ENCODE measurements at places on chromosomes 13 and 19.
A peak's percentile ranks its signal among the peaks of the same experiment; 100 is the strongest.

DNA sequence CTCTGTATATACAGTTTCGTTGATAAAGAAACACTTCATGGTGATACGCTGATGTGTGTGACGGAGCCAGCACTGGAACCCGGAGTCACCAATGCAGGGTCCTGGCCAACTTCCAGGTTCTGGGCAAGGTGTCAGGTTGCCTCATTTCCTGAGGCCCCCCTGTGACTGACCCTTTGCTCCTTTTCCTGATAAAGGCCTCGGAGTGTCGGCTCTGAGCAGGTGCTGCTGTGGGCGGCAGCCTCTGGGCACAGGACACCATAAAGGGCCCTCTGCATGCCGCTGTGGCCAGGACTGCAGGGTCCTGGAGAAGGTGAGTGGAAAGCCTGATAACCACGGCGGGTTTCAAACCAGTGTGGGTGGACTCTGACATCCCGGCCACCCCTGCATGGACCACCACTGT lies 17.3 kb upstream of the MYDGF start:
- no peak for DNase-seq

DNA sequence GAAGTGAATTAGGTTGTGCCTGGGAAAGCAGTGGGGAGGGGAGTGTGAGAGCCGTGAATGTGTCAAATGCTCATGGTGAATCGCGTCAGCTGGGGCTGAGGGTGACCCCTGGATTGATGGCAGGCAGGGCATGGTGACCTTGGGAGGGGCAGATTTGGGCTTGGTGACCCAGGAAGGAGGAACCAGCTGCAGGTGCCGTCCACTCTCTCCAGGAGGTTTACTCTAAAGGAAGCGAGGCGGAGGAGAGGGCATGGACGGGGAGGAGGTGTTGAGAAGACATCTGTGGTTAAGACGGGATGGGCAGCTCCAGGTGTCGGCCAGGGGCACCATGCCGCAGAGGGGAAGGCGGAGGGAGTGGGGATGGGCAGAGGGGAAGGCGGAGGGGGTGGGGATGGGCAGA lies 28.7 kb downstream of the TMEM255B start:
- DNase-seq, result no peak

DNA sequence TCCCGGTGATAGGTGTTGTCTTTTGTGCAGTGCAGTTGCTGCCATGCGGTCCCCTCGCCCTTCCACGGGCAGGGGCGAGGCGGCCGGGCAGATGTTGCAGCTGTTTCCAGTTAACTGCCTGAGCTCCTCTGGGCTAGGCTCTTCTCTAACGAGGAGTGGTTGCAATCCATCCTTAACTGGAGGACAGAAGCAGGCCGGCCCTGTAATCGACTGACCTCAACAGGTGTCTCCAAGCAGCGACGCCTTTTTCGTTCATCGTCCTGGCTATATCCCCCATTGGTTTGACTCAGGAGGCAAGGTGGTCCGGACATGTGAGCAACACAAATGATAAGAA lies 1.9 kb upstream of the TSC22D1 start:
- no peak for DNase-seq

DNA sequence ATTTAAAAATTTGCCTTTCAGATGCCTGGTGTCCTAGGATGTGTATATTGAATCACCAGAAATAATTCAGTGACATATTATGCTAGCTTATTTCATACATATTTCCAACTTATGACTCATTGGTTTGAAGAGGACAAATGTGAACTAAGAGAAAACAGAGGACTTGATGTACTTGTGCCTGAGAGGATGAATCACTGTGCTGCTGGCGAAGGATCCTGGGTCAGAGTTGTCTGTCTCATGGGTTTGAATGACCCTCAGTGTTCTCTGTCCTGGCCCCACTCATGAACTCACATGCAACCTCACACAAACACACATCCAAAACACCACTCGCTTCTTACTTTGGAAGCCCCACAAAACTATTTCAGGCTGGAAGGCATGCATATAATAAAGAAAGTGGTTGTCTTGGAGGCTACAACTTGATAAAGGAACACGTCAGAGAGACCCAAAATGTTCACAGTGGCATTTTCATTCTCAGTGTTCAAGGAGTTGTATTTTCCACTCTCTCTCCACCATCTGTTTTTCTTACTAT lies 129.0 kb upstream of the SPRY2 start:
- DNase-seq, result no peak

- no peak for DNase-seq
These were observed 2.2 kb downstream of the ANKRD10 start for GRCh38 chr13:110912651-110913051.

DNA sequence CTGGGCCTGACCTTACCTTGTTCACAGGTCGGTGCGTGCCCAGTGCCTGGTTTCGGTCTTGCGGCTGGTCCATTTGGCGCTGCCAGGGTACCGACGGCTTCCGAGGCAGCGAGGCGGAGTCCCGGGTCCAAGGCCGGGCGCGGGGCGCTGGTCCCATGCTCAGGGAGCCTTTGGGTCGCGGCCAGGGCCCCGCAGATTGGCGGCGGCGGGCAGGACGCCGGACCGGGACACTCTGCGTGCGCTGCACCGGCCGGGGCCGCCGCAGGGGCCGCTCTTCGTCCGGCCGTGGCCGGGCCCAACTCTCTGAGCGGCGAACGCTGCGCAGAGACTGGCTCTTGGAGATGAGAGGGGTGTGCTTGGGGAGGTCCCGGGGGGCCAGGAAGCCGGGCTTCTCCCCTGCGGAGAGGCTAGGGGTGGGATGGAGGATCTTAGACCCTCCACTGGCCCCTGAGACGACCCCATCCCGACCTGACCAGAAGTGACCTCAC lies 3.4 kb upstream of the WIZ start:
- no peak for DNase-seq

- DNase-seq, result no peak
These were observed 154.8 kb downstream of the ABCC4 start for GRCh38 chr13:95146486-95146885.

DNA sequence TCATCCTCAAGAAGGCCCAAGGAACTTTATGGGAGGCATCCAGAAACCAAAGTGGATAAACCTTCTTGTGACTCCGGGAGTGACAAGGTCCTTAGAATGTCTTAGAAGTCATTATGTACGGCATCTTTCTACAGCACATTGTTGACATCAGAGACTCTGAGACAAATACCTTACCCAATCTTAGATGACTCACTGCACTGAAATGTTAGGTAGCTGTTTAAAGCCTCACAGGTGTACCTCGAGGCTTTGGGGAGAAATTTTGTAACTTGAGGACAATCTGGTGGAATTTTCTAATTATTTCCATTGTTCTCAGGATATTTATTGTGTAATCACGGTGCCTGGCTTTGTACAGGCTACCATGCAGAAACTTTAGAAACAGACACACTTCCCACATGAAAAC lies 14.8 kb upstream of the LGALS13 start:
- no peak for DNase-seq

DNA sequence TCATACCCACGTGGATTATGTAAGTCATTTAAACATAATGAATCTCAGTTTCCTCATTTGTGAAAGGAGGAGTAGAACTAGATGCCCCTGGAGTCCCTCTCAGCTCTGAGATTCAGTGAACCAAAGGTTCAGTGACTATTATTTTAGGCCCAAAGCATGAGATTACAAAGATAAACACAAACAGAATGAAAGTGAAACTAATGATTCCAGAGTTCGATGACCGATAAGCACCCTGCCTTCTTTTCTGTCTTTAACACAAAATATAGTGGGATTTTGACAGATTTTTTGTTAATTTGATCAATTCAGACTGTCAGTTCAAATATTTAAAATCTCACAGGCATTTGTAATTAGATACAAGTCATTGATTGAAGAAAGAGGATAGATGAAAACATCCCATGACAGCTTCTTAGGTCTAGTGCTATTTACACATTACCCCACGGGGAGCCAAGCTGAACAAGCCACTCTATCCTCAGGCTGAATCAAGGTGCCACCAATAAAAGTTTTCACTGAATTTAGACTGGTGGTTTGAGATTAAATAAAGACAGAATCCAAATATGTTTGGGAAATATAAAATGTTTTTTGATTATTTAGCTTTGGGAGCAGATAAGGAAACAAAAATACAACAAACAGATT lies 64.6 kb upstream of the RAP2A start:
- no peak for DNase-seq

GRCh38 chr19:1713170-1713569 lies 40.1 kb upstream of the ONECUT3 start:
- DNase-seq, result no peak

DNA sequence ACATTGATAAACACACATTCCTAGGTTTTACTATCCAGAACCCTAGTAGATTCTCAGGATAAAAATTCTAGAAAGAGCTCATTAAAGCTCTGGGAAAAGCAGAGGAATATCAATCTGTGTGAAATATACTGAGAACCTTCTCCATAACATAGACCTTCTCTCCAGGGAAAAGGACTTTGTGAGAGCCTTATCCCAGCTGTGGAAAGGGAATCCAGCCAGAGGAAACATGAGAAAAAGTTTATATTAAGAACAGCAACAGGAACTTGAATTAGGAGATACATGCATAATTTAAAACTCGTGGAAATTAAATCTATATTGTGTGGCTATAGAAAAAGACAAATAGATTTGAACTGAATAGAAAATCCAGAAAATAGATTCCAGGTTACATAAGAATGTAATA lies 1639.9 kb downstream of the EFNB2 start:
- DNase-seq, result no peak

GRCh38 chr19:11848594-11849469 lies at the start of gene ZNF439:
Gene ZNF439 (plus strand): TSS chr19:11848726. CDS start chr19:11848868, 142 bp downstream.
- no peak for DNase-seq

GRCh38 chr13:80348750-80349149 lies 7.8 kb upstream of the SPRY2 start:
- DNase-seq, result no peak

- no peak for DNase-seq
These were observed 58.3 kb downstream of the FAM124A start for GRCh38 chr13:51280379-51280940.

- DNase-seq, result peak; percentile 33
These were observed 8.1 kb downstream of the PTGIR start for GRCh38 chr19:46616631-46617322.

DNA sequence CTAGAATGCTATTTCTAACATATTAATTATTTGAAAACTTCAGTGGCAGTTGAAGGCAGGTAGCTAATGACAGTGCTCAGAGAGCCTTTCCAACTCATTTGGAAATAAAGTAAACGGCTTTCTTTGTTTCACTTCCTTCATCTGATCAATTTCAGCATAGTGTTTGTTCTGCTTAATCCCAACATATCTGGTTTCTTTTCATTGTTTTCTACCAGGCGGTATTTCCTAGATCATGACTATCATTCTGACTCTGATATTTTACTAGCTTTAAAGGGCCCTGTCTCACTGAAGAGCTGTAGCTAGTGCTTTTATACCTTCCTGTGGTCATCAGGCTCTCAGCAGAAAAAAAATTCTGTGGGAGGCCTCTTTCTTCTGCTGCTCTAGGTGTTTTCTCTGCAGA lies 178.6 kb downstream of the RBM26 start:
- DNase-seq, result no peak

DNA sequence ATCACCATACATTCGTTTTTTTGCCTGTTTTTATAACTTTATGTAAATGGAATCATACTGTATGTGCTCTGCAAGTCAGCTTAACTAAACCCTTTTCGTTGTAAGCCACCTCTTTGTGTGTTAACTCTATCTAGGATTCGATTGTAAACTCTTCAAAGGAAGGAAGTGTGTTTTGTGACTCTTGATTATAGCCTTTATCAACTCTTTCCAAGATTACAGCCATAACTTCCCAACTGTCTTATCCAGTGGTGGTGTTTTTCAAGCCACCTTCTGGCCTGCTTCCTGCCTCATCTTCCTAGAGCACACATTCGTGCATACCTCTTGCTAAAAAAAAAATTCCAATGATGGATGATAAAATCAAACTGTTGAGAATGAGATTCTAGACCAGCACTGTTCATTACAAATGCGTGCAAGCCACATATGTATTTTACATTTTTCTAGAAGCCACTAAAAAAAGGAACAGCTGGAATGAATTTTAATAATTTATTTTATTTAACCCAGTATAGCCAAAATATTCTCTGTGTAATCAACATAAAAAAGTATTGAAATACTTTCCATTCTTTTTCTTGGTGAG lies 12.0 kb upstream of the FBXL3 start:
- DNase-seq, result no peak

DNA sequence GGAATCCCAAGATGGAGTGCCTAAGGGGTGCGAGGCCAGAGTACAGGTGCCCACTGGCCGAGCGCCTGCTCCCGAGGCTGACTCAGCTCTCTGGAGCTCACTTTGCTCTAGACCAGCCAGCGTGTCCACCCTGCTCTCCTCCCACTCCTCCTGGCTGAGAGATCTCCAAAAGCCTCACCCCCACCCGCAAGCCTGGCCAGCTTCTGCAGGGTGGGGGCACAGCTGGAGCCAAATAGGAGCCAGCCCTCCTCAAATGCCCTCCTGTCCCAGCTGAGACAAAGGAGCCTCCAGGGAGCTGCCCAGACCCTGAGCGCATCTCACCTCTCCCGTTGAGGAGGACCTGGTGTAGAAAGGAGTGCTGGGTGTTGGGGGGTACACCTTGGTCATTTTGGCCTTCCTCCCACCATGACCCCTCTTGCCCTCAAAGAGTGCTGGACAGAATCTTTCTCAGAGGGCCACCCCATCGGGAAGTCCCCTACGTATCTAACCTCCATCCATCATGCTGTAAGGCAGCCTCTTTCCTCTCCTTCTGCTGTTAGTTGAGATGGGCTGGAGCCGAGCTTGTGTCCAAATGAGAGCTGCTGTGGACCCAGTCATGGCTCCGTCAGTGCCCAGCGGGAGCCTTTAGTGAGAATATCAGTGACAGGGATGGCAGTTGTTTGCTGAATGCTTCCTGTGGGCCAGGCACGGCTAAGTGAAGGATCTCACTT lies 123.9 kb upstream of the VSTM2B start:
- DNase-seq, result no peak

- no peak for DNase-seq
These were observed 16.8 kb upstream of the TM9SF2 start for GRCh38 chr13:99484473-99484872.

DNA sequence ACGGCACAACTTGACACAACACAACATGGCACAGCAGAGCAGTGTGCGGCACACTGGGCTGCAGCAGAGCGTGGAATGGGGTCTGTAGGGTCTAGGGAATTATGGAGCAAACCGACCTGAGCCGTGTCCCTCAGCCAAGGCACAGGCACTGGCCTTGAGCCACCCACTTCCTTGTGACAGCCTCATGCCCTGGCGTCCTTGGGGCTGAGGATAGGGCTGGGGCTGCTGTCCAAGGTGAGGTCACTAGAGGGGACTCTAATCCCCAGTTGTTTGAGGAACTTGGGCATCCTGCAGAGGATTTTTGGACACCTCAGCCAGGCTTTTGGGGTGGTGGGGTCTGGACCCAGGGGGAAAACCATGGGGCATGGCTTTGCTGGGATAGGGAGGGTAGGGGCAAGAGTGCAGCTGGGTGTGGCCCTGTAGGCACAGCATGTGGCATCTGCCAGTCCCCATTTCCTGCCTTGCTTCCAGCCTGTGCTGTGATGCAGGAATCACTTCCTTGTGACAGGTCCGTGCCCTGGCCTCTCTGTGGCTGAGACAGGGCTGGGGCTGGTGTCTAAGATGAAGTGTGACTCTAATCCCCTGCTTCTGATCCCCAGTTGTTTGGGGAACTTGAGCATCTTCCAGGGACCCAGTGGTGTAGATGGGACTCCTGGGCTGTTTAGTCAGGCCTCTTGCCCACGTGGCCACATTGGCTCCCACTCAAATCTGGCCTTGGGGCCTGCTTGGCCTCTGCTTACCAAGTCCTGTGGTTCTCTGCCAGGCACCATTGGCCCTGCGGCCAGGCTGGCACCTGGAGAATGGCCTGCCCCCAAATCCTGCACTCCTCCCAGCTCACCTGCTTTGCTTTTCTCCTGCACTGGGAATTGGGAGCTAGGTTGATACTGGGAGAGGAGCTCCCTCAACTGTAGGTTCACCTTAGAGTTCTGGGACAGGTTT lies 78.5 kb downstream of the SCGB2B2 start:
- DNase-seq, result no peak

- no peak for DNase-seq
These were observed 161.4 kb downstream of the MTUS2 start for GRCh38 chr13:28981530-28981929.

- no peak for DNase-seq
These were observed 14.0 kb downstream of the EXOSC8 start for GRCh38 chr13:37014609-37015008.
